Ovary (tissue), 10 donors: ENCODE measurements at places on chromosomes 4 and X. TPM values are rescaled to one million over a fixed set of nuclear protein-coding genes. Genes with fewer than 3 reads are reported as not detected.

Gene PSAPL1
- not detected for total RNA-seq

DNA sequence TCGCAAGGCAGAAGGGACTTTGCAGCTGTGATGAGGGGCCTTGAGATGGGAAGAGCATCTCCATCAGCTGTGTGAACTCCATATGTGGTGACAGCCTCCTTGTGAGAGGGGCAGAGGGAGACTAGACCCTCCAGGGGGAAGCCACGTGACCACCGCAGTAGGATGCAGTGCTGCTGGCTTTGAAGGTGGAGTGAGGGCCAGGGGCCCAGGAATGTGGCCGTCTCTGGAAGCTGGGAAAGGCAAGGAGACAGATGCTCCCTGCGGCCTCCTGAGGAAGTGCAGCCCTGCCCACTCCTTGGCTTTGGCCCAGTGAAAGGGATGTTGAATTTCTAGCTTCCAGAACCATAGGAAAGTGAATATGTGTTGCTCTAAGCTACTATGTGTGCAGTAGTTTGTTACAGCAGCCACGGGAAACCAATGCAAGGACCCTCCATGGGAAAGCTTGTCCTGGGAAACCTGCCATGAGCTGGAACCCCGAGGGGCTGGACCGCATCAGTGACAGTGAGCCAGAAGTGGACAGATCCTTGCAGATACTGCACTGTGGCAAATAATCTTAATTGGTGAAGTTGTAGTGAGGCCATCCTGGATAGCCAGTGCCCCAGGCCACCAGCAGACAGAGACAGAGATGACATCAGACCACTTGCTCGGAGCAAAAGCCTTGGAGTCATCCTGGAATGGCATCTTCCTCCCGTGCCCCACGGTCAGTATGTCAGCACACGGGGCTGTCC lies 35.4 kb upstream of the SORCS2 start:
- no peak overlapping the region for H3K4me3 ChIP-seq
- no peaks in the 10 kb centered on the region for H3K36me3 ChIP-seq
- no peak overlapping the region for H3K27ac ChIP-seq
- peak; percentile 73 for DNase-seq

Gene LGI2
- 0.36 TPM for total RNA-seq

- no peak for DNase-seq
- no peaks in the 10 kb centered on the region for H3K4me1 ChIP-seq
- H3K36me3 ChIP-seq: no peaks in the 10 kb centered on the region
- no peaks in the 10 kb centered on the region for H3K27me3 ChIP-seq
These were observed 52.7 kb downstream of the TMEM164 start for GRCh38 chrX:110055616-110056015.

Gene PDGFC
- 58.0 TPM for total RNA-seq

DNA sequence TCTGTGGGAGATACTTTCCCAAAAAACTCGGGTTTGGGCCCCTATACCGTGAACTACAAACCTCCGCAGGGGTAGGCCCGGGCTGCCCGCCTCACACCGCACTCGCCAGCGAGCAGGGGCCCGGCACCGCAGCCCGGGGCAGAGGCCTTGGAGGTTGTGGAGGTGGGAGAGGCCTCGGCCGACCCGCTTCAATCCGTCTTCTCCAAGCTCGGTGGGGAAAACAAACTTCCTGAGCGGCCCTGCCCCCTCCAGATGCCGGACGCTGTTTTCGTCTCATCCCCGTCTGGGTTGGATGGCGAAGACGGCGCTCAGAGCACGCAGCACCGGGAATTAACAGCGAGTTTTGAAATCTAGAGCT lies 442 bp upstream of the MCUB start:
- peak overlapping the region; percentile 75 for H3K27ac ChIP-seq
- no peaks in the 10 kb centered on the region for H3K27me3 ChIP-seq
- no peaks in the 10 kb centered on the region for H3K4me1 ChIP-seq

GRCh38 chr4:123200051-123200940 lies 196.3 kb upstream of the SPRY1 start:
- no peak overlapping the region for H3K4me3 ChIP-seq
- H3K36me3 ChIP-seq: no peaks in the 10 kb centered on the region
- no peak for DNase-seq
- no peak overlapping the region for H3K27ac ChIP-seq

- H3K27me3 ChIP-seq: no peaks in the 10 kb centered on the region
- no peaks in the 10 kb centered on the region for H3K4me1 ChIP-seq
- no peak for DNase-seq
These were observed 13.9 kb downstream of the GABRB1 start for GRCh38 chr4:47045261-47045660.

- no peaks in the 10 kb centered on the region for H3K36me3 ChIP-seq
- H3K27me3 ChIP-seq: no peaks in the 10 kb centered on the region
- H3K27ac ChIP-seq: no peak overlapping the region
- H3K4me1 ChIP-seq: no peaks in the 10 kb centered on the region
- H3K4me3 ChIP-seq: no peak overlapping the region
These were observed 69.7 kb upstream of the PPARGC1A start for GRCh38 chr4:23959396-23960148.

DNA sequence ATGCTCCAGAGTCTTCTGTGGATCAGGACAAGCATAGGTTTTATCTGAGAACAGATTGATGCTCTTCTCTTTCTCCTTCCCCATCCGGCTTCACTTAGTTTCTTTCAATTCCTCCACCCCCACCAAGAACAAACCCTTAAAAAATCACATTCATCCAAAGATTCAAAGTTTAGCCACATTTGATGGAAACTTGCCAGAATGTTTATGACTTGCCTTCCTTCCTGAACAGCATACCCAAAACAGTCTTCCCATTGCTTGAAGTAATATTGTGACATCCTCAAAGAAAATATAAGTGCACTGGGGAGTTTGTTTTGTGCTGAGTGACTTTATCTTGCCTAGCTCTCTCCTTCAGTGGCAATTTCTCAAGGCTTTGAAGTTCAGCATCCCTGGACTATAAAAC lies 83.0 kb downstream of the MAGEB17 start:
- no peak overlapping the region for H3K27ac ChIP-seq
- no peaks in the 10 kb centered on the region for H3K4me1 ChIP-seq
- no peaks in the 10 kb centered on the region for H3K27me3 ChIP-seq
- no peaks in the 10 kb centered on the region for H3K36me3 ChIP-seq

GRCh38 chr4:160238790-160239189 lies 1135.9 kb downstream of the RAPGEF2 start:
- H3K27ac ChIP-seq: no peak overlapping the region
- H3K4me3 ChIP-seq: no peak overlapping the region
- no peaks in the 10 kb centered on the region for H3K4me1 ChIP-seq
- no peaks in the 10 kb centered on the region for H3K27me3 ChIP-seq
- no peaks in the 10 kb centered on the region for H3K36me3 ChIP-seq
- DNase-seq: no peak

- H3K36me3 ChIP-seq: no peaks in the 10 kb centered on the region
- no peaks in the 10 kb centered on the region for H3K27me3 ChIP-seq
- DNase-seq: no peak
These were observed 18.2 kb downstream of the MAGEA9 start for GRCh38 chrX:149799938-149800337.

Gene DDX53
- total RNA-seq: not detected

DNA sequence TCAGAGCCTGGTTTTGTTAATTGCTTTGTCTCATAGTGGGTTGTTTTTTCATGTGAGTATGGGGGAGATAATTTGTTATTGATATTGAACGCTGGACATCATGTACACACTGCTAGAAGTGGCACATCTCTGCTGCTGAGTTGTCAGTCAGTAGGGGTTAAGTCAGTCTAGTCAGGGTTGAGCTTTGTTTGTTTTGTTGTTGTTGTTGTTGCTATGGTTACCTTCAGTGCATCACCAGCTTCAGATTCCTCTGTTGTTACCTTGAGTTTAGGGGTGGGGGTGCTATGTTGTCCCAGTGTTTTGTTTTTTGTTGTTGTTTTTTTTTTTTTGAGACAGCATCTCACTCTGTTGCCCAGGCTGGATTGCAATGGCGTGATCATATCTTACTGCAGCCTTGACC lies 9.9 kb downstream of the YIPF6 start:
- H3K36me3 ChIP-seq: no peaks in the 10 kb centered on the region
- H3K4me3 ChIP-seq: no peak overlapping the region
- DNase-seq: no peak
- H3K4me1 ChIP-seq: no peaks in the 10 kb centered on the region
- no peaks in the 10 kb centered on the region for H3K27me3 ChIP-seq
- no peak overlapping the region for H3K27ac ChIP-seq

GRCh38 chr4:5526080-5526846 lies 182.1 kb downstream of the EVC2 start:
- no peak overlapping the region for H3K27ac ChIP-seq
- H3K4me3 ChIP-seq: no peak overlapping the region
- no peaks in the 10 kb centered on the region for H3K36me3 ChIP-seq
- H3K4me1 ChIP-seq: no peaks in the 10 kb centered on the region

- H3K36me3 ChIP-seq: no peaks in the 10 kb centered on the region
- H3K27me3 ChIP-seq: no peaks in the 10 kb centered on the region
- H3K4me1 ChIP-seq: no peaks in the 10 kb centered on the region
- no peak for DNase-seq
These were observed 89.0 kb downstream of the SH3KBP1 start for GRCh38 chrX:19798423-19798822.

DNA sequence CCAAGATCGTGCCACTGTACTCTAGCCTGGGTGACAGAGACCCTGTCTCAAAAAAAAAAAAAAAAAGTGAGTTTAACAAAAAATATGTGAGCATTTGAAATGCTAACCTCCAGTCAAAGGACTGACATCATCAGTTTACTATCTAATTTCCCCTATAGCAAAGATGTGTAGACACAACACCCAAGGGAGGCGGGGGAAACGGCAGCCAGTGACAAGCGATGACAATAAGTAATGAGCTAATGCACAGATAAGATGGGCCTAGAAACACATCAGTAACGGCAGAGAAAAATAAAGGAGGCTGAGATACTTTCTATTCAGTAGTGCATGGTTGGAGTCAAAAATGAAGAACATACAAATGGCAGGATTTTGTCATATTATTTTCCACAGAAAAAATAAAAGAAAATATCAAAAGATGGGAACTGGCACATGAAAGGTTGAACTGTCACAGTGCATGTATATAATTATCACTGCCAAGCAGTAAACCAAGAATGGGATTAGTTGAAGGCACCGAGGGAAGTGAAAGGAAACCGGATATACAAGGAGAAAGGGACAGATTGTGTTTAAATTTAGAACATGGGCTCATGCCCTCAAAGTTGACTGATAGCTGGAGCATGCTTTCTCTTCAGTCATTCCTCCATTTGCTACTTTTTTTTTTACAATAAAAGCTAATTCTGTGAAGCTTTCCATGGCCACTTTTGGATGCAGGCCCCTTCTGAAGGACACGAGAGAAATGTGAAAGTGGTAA lies 41.8 kb downstream of the IGFBP7 start:
- peaks cover 14% of the 10 kb centered on the region for H3K4me1 ChIP-seq
- H3K4me3 ChIP-seq: no peak overlapping the region
- H3K27ac ChIP-seq: no peak overlapping the region
- H3K36me3 ChIP-seq: no peaks in the 10 kb centered on the region
- DNase-seq: no peak

GRCh38 chrX:15142084-15142715 lies 127.7 kb downstream of the ASB9 start:
- H3K4me3 ChIP-seq: no peak overlapping the region
- H3K27me3 ChIP-seq: no peaks in the 10 kb centered on the region
- no peaks in the 10 kb centered on the region for H3K36me3 ChIP-seq
- no peak for DNase-seq

- no peak overlapping the region for H3K27ac ChIP-seq
- H3K27me3 ChIP-seq: no peaks in the 10 kb centered on the region
- no peak overlapping the region for H3K4me3 ChIP-seq
- DNase-seq: no peak
These were observed 56.9 kb upstream of the TMEM33 start for GRCh38 chr4:41878170-41878969.

DNA sequence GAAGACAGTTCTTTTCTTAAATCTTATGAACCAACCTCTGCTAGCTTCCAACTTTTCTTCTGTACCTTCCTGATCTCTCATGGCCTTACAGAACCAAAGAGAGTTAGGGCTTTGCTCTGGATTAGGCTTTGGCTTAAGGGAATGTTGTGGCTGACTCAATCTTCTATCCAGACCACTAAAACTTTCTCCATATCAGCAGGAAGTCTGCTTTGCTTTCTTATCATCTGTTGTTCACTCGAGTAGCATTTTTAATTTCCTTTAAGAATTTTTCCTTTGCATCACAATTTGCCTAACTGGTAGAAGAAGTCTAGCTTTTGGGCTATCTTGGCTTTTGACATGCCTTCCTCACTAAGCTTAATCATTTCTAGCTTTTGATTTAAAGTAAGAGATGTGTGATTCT lies 167.0 kb downstream of the TBCK start:
- H3K27me3 ChIP-seq: no peaks in the 10 kb centered on the region
- no peak overlapping the region for H3K27ac ChIP-seq
- H3K36me3 ChIP-seq: no peaks in the 10 kb centered on the region
- H3K4me3 ChIP-seq: no peak overlapping the region

DNA sequence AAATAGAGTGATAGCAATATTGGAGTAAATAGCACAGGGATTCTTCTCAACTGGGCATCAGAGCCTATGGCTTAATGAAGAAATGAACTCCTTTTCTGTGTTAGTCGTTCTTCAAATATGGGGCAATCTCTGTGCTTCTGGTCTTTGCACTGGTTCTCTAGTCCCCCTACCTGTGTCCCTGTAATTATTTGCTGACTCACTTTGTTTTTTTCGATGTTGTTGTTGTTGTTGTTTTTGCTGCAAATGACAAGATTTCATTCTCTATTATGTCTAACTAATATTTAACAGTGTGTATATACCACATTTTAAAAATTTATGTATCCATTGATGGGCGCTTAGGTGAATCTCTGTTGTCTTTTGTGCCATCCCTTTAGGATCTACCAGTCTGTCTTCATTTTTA lies 2137.8 kb upstream of the TENM3 start:
- H3K4me3 ChIP-seq: no peak overlapping the region
- H3K4me1 ChIP-seq: no peaks in the 10 kb centered on the region

GRCh38 chr4:183098723-183099536 lies at the start of gene WWC2:
TSS of gene WWC2 (plus strand) at chr4:183099257. CDS start at chr4:183099492, 235 bp downstream.
- no peaks in the 10 kb centered on the region for H3K27me3 ChIP-seq
- no peaks in the 10 kb centered on the region for H3K36me3 ChIP-seq
- peaks cover 4% of the 10 kb centered on the region for H3K4me1 ChIP-seq
- H3K27ac ChIP-seq: peak within 1 kb of the TSS; percentile 62
- DNase-seq: peak; percentile 93

Gene IL21
- total RNA-seq: not detected

GRCh38 chr4:88675543-88675942 lies 22.1 kb downstream of the NAP1L5 start:
- no peaks in the 10 kb centered on the region for H3K36me3 ChIP-seq
- no peaks in the 10 kb centered on the region for H3K4me1 ChIP-seq
- H3K4me3 ChIP-seq: no peak overlapping the region
- DNase-seq: no peak

Gene H2BW2
- not detected for total RNA-seq

Gene TGIF2LX
- total RNA-seq: not detected

Gene OTUD6A
- not detected for total RNA-seq

GRCh38 chrX:489820-490219 lies 103.1 kb upstream of the PPP2R3B start:
- H3K4me3 ChIP-seq: no peak overlapping the region
- no peak for DNase-seq
- H3K4me1 ChIP-seq: no peaks in the 10 kb centered on the region
- no peak overlapping the region for H3K27ac ChIP-seq

GRCh38 chr4:103361926-103362325 lies 163.8 kb upstream of the CENPE start:
- H3K4me1 ChIP-seq: no peaks in the 10 kb centered on the region
- H3K36me3 ChIP-seq: no peaks in the 10 kb centered on the region
- no peak overlapping the region for H3K27ac ChIP-seq
- no peak overlapping the region for H3K4me3 ChIP-seq

Gene FOXR2
- not detected for total RNA-seq

- DNase-seq: no peak
- no peaks in the 10 kb centered on the region for H3K27me3 ChIP-seq
- H3K4me3 ChIP-seq: no peak overlapping the region
- H3K4me1 ChIP-seq: no peaks in the 10 kb centered on the region
- no peaks in the 10 kb centered on the region for H3K36me3 ChIP-seq
- H3K27ac ChIP-seq: no peak overlapping the region
These were observed 74.7 kb downstream of the REPS2 start for GRCh38 chrX:17020851-17021821.

Gene SORCS2
- 7.1 TPM for total RNA-seq
